KG1 (cell line): ENCODE measurements at places on chromosomes 16 and 17.

DNA sequence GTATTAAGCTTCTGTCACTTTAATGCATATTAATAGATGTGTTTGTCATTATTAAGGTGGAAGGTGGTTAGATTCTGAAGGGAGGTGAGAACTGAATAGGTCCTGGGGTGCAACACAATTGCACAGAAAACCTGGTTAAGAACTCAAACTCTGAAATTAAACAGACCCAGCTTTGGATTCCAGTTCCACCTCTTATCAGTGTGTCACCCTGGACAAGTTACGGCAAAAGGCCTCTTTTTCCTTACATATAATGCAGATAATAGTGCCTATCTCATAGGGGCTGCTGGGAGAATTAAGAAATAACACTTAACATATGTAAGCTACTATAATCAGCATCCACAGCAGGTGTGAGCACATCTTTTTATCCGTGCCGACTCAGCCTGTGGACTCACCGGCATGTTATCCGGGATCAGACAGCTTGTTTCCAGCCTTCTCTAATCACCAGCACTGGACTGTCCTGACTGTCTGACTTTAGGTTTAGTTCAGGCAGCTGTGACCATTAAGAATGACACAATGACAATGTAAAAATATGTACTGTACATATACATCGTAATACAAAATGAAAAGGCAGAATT, 31.4 kb downstream of the TEX2 start:
- no peak for DNase-seq

- peak; percentile 22 for DNase-seq
Observed at GRCh38 chr17:40219594-40220338, 662 bp downstream of the WIPF2 start.

DNA sequence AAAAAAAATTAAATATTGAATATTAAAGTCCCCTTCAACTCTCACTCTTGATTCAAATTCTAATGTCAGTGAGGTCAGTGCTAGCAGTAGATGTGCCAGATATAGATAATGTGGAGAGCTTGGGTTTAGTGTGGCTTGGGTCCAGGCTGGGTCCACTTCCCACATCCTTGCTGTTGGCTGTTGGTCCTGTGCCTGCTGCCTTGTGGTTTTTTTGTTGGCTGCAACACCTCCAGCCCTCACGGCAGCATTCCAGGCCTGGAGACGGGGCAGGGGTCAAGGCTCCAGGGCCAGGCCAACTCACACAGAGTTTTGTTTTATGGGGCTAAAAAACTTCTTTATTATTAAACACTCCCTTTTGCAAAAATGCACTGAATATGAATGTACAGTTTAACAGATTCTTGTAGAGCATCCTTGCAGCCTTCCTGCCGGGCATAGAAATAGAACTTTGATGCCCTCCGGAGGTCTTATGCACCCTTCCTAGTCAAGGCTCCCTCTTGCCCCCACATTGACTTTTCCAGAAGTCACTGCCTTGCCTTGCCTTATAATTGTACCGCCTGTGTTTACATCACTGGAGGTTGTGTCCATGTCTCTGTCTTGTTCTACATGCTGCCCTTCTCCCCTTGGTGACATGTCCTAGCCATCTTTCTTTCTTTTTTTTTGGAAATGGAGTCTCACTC, 25.5 kb upstream of the MYO15B start:
- DNase-seq = no peak

DNA sequence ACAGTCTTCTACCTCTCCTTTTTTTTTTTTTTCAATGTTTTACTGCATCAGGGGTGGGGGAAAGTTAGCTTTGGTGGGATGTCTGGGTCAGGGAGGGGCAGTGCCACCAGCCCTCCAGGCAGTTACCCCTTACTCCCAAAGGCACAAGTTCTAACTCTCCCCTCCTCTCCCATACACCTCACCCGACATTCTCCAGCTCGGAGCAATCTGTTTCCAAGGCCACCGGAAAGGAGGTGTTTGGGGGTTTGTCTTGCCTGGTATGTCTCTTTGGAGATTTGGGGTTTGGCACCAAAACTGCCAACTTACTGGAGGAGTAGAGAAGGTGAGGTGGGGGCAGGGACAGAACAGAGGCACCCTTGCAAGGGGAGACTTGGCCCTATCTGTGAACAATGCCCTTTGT, 4.7 kb downstream of the DLX3 start:
- no peak for DNase-seq

GRCh38 chr17:55285340-55286301, 20.9 kb downstream of the HLF start:
- no peak for DNase-seq

DNA sequence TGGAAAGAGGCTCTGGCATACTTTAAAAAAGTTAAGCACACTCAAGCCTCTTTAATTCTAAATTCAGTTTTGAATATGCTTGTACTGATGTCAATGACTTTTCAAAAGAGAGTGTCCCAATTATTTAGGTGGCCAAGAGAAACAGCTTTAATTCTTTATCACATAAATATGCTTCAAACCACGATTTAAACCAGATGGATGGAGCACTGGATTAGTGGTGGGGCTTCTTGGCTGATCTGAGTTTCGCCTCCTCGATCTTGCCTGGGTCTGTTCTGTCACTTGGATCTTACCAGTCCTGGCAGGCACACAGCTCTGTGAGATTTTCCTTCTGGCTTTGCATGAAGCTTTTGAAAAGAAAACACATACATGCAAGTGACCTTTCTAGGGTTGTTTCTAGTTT, 467.8 kb downstream of the MAF start:
- DNase-seq = no peak

DNA sequence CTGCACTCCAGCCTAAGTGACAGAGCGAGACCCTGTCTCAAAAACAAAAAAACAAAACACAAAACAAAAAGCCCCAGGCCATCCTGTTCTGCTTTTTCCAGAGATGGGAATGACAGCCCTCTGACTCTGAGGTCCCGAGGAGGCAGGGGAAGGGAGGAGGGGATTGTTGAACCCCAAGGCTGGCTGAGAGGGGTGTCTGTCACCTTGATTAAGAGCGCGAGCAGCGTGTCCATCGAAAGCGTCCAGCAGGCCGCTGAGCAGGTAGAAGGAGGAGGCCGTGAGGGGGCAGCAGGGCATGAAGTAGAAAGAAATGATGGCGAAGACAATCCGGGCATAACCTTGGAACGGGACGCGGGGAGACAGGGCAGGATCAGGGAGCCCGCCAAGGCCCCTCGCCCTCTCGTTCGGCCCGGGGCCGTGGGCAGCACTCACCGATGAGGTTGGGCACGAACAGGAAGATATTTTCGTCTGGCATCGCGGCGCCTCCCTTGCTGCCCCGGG, 593 bp downstream of the CDIPT start:
- no peak for DNase-seq

DNA sequence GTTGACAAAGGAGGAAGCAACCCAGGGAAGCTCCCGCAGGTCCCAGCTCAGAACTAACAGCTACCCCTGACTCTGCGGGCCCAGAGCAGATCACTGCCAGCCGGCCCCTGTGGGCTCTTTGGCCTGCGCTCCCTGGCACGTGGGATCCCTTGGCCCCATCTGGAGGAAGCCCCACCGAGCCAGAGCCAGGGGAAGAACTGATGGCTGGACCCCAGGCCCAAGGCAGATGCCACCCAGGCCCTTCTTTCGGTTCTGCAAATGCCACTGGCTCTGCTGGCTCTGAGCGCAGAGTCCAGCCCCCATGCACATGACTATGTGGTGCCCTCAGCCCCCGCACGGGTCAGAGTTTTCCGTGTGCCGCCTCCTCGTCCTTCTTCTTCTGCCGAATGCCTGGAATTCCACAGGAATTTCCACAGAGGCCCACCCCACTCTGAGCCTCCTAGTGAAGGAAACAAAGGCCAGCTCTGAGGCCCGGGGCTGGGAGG, 35.8 kb upstream of the SNN start:
- DNase-seq = no peak

DNA sequence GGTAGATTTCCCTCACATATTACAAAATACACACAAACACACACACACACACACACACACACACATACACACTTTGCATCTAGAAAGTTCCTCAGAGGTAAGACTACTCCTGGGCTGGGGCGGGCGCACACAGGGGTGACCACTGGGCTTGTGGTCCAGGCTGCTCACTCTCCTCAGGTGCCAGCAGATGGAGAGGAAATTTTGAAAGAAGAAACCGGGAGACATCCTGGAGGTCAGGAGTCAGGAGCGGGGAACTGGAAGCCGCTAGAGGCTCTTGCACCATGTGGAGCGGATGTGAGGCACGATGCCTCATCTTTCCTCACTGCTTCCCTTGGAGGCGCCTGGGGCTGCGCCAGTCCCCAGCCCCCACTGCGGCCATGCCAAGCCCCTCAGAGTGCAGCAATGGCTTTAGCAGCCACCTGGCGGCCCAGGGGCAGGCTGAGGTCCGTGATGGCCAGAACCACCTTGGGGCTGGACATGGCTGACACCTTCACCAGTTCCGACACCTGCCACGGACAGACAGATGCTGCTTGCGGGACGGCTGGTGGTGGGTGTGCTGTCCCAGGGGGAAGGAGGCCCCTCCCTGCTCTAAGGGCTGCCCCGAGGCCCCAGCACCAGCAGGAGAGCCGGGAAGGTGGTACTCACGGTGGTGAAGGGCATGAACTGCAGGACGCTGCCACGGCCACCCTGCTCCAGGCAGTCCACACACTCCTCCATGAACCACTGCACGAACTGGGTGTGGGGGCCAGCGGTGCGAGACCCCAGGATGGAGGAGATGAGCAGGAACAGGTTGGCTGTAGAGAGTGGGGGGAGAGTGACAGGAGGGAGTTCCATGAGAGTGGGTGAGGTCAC, 4.1 kb downstream of the CSF3 start:
- no peak for DNase-seq

DNA sequence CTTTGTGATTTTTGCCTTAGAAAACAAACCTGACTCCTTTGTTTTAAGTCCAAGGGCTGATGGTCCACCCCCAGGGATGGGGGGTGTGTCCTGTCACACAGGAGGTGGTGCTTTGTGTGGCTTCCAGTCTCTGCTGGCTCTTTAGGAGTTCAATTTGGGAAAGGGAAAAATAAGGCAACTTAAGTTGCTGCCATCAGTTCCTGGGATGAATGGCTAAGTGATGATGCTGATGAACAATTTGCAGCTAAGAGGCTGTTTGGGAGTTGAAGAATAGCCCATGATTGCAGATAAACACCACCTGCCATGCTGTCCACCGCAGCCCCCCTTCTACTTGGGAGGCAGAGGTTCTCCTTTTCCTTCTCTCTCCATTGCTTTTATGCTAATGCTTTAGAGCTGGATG, 40.2 kb downstream of the ARL4D start:
- DNase-seq = no peak

GRCh38 chr17:57295526-57296023, 39.3 kb downstream of the MSI2 start:
- no peak for DNase-seq

- no peak for DNase-seq
Observed at GRCh38 chr17:34382621-34383124, 19.6 kb upstream of the CCL1 start.

GRCh38 chr16:2278272-2278608, 10.3 kb upstream of the RNPS1 start:
- no peak for DNase-seq

DNA sequence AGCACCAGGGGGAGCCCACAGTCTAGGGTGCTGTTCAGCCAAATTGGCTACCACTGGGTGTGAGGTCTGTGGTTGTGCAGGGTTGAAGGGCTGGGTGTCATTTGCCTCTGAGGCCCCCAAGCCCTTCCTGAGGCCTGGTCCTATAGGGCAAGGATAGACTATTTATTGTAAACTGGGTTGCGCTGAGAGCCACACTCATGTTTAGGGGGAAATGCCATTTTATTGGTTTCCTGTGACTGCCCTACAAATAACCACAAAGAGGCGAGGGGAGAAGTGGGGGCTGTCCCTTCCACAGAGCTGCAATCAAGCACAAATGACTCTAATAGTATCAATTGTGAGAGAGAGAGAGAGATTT, 3.6 kb upstream of the ZCCHC14 start:
- DNase-seq = no peak

DNA sequence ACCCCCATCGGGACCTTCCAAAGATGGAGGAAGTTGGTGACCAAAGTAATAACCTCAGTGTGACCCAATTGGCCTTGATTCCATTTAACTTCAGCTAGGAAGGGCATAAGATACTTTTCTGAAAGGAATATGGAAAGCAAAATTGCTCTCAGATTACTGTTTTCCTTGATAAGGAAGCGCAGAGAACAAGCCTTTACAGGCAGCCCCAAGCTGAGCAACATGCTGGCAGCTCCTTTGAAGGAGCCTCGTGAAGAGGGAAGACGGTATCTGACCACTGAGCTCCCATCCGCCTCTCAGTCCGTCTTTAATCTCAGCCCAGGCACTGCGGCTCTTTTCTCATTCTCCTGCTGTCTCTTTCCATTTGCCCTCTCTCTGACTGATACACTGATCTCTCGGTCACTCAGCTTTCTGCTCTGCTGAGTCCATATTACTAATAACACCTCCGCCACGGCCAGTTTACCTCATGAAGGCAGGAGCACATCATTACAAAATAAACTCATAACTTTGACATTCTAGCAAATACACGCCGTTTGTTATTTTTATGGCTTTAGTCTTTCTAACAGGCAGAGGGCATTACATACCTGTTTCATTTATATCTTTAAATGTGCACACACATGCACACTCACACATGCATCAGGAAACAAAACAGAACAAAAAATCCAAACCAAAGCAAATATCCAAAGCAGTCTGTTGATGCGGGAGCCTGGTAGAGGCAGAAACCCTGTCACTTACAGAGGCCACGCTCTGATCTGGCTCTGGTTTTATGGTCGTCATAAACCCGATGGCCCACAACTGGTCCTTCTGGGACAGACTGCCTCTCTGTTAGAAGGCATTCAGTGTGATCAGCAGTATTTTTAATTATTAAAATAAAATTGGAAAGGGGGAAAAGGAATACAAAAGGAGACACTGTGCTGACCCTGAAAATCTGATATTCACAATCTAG, 183.2 kb downstream of the AATF start:
- DNase-seq = no peak

GRCh38 chr17:37461668-37462067, 28.0 kb upstream of the DUSP14 start:
- DNase-seq = no peak

GRCh38 chr17:42750739-42751344, 6.0 kb upstream of the EZH1 start:
- no peak for DNase-seq

GRCh38 chr17:16449121-16449570, 33.8 kb downstream of the TRPV2 start:
- DNase-seq = no peak

DNA sequence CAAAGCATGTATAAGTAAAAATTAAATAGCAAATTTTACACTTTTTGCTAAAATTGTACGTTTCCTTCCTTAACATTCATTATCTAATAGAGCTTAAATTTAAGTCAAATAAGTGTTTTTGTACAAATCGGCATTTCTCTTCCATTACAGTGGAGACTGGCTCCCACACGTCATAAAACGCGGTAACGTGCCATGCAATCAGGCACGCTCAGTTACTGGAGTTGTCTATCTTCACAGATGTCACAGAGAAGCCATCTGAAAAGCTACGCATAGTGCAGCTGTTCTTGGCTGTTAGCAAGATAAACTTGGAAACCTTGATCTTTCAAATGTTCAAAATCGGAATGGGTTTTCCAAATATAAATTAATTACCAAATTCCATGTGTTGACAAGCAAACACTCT, 165.3 kb downstream of the STX8 start:
- DNase-seq = no peak

- DNase-seq = no peak
Observed at GRCh38 chr16:25030420-25031131, 15.4 kb upstream of the ARHGAP17 start.
